ENCODE measurements at places on chromosomes 5 and 9.

- DNase-seq = no peak
These were observed 16.1 kb downstream of the C9orf50 start for GRCh38 chr9:129604766-129605163.

- no peak for DNase-seq
These were observed 228.5 kb downstream of the ESM1 start for GRCh38 chr5:54756796-54757402.

- DNase-seq = no peak
These were observed 13.1 kb upstream of the SPINK13 start for GRCh38 chr5:148255456-148255855.

DNA sequence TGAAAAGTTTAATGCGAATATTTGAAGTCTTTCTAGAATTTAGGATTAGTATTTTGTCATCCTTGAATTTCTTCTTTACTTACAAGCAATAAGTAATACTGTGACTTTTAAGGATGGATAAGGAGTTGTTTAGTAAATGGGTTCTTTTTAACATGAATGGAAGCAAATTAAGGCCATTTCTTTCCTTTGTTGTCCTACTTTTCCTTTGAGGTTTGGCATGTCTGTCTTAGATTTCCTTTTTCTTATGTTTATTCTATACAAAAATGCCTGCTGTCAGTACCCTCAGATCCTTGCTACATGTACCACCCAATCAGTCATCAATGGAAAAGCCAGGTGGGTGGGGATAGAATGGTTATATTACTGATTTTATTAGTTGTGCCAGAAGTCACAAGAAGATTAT, 10.2 kb downstream of the STX17 start:
- DNase-seq = no peak

DNA sequence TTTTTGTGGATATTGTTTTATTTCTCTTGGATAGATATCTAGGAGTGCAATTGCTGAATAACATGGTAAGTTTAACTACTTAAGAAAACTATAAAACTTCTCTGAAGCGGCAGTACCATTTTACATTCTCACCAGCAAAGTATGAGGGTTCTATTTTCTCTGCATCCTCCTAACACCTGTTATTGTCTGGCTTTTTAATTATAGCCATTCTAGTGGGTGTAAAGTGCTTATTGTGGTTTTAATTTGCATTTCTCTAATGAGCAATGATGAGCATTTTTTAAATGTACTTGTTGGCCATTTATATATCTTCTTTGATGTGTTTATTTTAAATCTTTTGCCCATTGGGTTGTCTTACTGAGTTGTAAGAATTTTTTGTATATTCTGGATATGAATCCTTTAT, 28.7 kb downstream of the SMIM32 start:
- DNase-seq = no peak

DNA sequence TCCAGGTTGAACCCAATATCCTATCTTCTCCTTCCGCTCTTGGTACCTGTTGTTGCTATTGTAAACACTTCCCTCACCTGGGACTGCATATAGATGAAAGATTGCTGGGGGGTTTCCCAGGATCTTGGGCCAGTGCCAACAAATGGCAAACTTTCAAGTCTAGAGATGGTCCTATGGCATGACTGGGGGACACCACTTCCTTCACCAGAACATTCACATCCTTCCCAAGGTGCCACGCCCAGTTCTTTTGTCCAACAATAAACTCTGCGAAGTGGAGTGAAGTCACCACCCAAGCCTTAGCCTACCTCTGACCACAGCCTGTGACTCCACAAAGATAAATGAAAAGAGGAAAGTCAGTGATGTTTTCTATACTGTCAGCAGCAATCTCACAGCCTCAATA, 34.4 kb downstream of the DOCK8 start:
- no peak for DNase-seq

DNA sequence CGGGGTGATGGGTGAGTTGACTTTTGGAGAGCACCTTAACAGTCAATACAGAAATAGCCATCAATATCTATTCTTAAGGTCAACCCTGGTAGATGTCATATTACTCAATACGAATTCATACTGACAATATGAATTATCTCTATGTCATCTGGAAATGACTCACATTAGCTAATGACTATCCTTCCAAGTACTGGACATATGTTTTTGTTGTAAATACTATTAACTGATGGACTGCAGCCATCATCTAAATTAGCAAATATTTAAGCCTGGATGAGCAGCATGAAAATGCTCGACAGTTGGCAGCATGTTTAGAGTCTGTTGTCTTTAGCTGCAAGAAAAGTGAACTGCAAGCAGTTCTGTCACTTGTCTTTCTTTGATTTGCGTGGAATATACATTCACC, 19.6 kb upstream of the ISOC1 start:
- DNase-seq = no peak

DNA sequence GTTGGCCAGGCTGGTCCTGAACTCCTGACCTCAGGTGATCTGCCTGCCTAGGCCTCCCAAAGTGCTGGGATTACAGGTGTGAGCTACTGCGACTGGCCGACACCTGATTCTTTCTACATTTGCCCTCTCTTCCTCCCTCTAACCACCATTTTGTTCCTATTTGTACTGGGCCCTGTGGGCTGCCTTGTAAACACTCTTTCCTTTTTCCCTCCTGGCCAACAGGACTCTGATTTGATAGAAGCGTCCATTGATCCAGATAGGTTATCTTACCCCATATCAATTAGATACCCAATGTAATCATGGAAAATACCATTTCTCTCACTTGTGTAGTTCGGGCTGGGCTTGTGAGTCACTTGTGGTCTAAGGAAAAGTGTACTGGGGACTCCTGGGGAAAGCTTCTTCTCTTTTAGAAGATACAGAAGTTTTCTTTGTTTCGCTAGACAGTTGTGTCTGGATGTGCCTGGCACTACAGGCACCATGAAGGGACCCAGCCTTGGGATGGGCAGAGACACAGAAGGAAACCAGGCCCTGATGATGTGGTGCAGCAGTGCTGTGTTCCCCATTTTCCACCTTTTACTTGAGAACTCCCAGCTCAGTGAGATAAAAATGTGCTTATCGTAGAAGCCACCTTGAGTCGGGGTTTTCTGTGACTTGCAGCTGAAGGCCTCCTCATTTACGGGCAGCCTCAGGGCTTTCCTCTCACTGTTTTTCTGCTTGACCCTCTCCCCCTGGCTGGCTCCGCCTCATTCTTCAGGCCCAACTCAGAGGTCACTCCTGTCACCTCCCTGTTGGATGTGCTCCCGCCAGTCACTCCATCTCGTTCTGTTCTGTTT, 32.8 kb upstream of the CPEB4 start:
- no peak for DNase-seq

DNA sequence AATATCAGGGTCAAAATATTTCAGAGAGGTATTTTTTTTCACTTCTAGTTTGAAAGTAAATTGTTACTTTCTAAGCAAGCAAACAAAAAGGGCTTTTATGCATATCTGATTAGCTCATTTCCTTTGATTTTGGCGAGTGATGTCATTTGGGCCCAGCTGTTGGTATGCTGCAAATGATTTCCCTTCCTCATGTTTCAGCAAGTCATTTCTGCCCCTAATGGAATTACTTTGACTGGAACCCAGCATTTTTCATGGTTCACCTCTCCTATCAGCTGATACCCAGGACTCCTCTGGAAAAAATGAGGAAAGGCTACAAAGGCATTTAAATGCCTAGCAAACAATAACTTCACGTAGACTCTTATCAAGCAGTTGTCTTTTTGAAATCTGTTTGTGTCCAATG, 500.6 kb downstream of the EBF1 start:
- no peak for DNase-seq

Data from activated T-cell treated with anti-CD3 and anti-CD28 coated beads for 1 hour (primary cell).